CD4-positive, alpha-beta T cell treated with Interleukin-12 subunit alpha and Interleukin-12 subunit beta, for 1 hour (primary cell): ENCODE measurements at places on chromosomes 4 and X.

DNA sequence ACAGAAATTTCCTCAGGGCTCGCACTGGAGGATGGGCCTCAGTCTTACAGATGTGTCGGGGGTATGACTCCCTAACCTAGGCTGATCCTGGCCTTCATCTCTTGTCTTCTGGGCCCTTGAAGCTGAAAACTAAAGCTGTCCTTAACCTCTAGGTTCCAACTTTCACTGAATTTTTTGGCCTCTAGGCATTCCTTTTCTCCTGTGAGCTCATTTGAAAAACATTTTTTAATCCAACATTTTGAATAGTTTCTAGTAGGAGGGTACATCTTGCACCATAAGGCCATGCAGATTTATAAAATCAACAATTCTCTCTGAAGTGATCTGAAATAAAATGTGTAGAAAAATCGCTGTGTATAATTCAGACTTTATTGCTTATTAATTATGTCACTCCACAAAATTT lies 19.7 kb downstream of the RWDD4 start:
- DNase-seq, result no peak

DNA sequence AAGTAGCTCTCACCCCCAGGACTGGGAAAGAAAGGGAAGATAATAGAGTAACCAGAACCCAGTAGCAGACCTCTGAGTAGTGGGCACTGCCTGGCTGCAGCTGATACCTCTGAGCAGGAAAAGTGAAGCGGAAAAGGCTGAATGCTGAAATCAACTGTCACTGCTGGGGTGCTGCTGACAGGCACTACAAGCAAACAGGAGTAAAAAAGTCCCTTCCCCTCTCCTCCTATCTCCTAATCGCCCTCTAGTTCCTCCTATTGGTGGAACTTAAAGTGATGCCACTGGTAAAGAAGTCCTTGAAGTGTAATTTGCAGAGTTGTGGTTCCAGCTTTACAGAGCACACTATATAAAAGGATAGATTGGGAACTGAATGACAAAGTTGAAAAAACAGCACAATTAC lies 32.8 kb upstream of the GLRB start:
- DNase-seq, result no peak

DNA sequence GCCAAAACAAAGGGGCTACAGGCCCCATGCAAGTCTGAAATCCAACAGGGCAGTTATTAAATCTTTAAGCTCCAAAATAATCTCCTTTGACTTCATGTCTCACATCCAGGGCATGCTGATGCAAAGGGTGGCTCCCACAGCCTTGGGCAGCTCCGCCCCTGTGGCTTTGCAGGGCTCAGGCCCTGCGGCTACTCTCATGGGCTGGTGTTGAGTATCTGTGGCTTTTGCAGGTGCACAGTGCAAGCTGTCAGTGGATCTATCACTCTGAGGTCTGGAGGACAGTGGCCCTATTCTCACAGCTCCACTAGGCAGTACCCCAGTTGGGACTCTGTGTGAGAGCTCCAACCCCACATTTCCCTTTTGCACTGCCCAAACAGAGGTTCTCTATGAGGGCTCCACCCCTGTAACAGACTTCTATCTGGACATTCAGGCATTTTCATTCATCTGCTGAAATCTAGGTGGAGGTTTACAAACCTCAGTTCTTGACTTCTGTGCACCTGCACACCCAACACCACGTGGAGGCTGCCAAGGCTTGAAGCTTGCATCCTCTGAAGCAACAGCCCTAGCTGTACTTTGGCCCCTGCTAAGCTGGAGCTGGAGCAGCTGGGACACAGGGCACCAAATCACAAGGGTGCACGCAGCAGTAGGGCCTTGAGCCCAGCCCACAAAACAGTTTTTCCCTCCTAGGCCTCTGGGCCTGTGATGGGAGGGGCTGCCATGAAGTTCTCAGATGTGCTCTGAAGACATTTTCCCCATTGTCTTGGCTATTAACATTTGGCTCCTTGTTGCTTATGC lies 154.8 kb upstream of the PDE5A start:
- no peak for DNase-seq

- no peak for DNase-seq
Measured at GRCh38 chrX:1023676-1024075, 188.8 kb downstream of the CRLF2 start.
